Activated CD4-positive, alpha-beta T cell treated with anti-CD3 and anti-CD28 coated beads for 1 hour (primary cell): ENCODE measurements at places on chromosomes 5 and 9.

GRCh38 chr9:4689687-4690104, 10.3 kb downstream of the CDC37L1 start:
- DNase-seq, result no peak

GRCh38 chr5:22918511-22918910, 65.4 kb upstream of the CDH12 start:
- no peak for DNase-seq

DNA sequence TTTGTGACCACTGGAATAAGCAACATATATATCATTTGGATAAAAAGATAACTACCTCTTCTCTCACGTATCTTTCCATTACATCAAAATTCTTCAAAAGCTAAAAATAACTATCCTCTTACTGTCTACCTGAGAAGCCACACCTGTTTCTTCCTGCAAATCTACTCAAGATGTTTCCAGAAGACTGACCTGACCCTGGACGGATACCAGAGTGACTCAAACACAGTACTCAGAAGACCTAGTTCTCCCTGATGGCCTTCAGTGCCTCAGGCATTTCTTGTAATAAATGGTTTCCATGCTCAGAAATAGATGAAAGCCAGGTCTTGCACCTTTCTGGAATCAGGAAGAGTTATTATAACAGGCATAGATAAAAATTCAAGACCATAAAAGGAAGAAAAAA, 245.9 kb upstream of the PIK3R1 start:
- no peak for DNase-seq

GRCh38 chr9:2729721-2730120, 12.4 kb downstream of the KCNV2 start:
- DNase-seq, result no peak

DNA sequence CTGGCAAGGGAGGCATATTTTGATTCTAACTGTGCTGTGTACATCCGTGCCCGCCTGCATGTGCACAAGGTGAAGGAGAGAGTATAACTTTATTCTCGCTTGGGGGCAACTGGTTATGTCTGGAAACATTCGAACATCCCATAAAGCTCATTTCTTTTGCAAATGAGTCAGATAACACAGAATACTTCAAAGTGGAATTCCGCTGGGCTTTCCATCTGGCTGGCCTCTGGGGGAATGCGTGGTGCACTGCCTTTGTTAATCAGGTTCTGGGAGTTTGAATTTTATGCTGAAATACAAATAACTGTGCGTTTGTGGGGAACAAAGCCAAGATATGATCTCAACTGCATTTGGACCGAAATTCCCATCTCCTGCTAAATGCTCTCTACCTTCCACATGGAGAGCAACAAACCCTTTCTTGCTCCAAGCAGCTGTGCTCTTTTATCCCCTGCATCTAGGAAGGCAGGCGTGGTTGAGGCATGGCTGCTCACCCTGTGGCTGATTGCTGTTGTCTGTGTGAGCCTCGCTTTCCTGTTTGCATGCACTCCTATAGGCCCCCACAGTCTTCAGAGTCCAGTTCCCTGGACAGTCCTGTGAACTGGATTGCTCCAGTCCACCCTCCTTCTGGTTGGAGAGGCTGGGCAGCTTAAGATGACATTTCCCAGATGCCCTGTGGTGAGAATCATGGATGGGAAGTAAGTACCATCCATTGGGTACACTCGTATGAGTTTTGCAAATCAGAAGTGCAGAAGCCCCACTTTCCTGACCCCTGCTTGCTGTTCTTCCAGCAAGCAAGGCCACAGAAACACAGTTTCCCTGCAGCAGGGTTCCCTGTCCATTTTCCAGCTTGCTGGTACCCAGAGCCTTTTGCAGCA, 82.9 kb upstream of the ALDH1B1 start:
- DNase-seq, result no peak

- DNase-seq, result no peak
Observed at GRCh38 chr5:148063861-148064260, at the start of gene SPINK5. SPINK5 (plus strand) TSS chr5:148063980; CDS start chr5:148064045, 65 bp downstream.

- DNase-seq, result no peak
Observed at GRCh38 chr5:6525910-6526309, 77.3 kb downstream of the UBE2QL1 start.
